Activated CD4-positive, alpha-beta T cell treated with anti-CD3 and anti-CD28 coated beads for 36 hours (primary cell): ENCODE measurements at places on chromosomes 3 and 15. TPM values are rescaled to one million over a fixed set of nuclear protein-coding genes. Genes with fewer than 3 reads are reported as not detected.
A peak's percentile ranks its signal among the peaks of the same experiment; 100 is the strongest.

The ITIH1 gene
- total RNA-seq, result not detected

DNA sequence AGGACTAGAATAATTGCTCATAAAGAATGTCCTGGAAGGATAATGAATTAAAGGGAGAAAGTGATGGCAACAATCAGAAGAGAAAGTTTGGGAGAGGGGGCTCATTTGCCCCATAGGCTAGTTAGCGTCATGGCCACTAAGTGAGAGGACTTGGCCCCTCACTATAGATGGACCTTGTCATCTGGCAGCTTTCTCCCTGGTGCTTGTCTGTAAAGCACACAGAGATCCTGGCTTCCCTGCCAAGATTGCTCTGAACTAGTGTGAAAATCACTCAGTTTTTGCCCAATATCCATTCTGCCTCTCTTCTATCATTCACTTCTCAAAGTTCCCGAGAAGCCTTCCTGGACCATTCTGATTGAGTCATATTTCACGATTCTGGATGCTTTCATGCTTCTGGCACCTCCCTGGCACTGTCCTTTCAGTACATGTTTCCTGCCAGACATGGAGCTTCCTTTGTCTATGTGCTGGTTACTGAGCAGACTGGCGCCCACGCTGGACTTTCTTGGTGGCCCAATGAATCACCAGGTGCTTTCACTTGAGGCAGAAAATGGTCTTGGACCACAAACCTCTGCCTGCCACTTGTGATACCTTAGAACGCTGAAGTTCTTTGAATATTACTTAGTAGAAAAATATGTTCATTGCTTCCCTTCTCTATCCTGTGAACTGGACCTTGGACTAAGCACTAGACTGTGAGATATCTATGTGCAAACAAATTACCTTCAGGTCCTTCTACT, 709.6 kb upstream of the CFAP20DC start:
- DNase-seq, result peak; percentile 81

The STRIT1 gene
- total RNA-seq, result not detected

DNA sequence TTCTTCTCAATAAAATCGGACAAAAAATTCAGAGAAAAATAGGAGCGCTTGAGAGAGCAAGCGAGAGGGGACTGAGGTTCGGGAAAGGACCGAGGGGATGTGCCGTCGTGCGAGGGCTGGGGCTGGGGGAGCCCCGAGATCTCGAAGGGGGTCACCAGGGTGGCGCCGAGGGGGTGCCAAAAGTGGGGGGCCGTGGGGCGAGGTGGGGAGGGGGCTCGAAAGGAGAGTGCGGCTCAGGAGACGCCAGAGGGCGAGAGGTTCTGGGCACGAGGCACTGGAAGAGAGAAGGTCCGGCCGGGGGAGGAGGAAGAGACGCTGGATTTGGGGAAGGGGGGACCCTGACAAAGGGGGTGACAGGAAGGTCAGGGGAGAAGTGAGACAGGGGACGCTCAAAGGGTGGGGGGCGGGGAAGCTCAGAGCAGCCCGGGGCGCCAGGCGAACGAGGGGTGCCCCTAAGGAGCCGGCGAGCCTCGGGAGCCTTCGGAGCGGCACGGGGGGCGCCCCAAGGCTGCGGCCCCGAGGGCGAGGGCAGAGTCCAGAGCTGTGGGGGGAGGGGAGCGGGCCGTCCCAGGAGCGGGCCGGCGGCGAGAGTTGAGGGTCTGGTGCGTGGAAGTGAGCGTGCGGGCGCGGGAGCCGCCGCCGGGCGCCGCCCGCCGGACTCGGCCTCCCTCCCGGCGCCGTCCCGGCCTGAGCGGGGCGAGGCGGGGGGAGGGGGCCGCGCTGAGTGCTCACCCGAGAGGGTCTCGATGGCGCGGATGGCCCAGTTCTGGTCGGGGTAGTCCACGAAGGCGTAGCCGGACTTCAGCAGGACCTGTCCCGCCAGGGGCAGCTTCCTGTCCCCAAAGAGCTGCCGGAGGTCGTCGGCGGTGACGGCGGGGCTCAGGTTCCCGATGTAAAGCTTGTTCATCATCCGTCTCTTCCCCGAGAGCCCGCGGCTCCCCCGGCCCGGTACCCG, 514 bp downstream of the IGF2BP2 start:
- peak; percentile 53 for DNase-seq

The ARL14 gene
- not detected for total RNA-seq

The EPHA6 gene
- not detected for total RNA-seq

DNA sequence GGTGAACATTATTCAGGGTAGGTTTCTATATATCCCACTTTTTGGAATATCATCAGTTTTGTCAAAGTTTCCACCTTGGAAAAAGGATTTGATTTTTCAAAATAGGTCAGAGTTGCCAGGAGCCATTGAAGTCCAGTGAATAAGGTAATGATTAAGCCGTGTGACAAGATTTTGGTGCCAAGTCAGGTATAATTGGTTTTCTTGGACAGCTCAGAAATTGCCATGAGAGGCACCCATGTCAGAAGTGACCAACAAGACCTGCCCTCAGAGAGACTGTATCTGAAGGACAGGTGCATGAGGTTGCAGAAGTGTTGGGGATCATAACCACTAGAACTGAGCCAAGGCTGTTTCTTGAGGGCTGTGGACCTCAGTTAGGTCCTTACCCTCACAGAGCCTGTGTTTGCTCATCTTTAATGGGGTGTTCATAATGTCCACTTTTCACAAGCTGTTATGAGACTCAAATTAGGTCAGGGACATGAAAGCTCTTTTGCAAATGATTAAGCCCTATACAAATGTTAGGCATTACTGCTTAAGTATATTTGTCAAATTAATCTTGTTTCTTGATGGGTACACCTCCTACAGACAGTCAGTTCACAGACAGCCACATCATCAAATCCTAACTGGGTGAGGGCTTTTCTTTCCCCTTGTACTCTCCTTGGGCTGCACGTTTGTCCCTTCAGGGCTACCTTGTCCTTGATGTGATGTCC, 32.3 kb downstream of the CASR start:
- DNase-seq, result no peak

The AMIGO3 gene
- total RNA-seq, result 0.07 TPM

The RNF111 gene
- 36.0 TPM for total RNA-seq
